ENCODE measurements at places on chromosomes 4 and X.
A peak's percentile ranks its signal among the peaks of the same experiment; 100 is the strongest.

DNA sequence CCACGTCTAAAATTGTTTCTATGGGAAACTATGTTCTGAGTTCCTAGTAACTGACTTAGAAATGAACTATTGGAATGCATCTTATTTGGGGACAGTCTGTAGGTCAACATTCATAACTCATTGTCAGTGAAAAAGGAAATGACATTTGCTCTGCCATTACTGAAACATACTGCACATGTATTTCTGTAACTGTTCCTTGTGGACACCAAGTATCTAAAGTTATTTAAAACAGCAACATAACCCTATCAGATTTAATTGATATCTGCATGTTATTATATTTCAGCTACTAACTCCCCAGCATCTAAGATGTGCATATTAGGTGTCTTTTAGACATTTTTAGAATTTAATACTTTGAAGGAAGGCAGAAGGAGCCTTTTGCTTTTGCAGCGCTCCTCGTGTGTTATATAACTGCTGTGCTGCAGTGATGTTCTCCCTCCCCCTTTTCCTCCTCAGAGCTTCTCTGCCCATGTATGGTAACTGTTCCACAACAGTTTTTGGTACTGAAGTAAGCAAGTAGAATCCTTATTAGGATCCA lies 37.2 kb upstream of the TMEM131L start:
- H3K4me1 ChIP-seq = peaks cover 65% of the 10 kb centered on the region
- H3K36me3 ChIP-seq = peaks cover 3% of the 10 kb centered on the region
- H3K4me3 ChIP-seq = peak overlapping the region; percentile 37
- H3K27me3 ChIP-seq = no peaks in the 10 kb centered on the region

DNA sequence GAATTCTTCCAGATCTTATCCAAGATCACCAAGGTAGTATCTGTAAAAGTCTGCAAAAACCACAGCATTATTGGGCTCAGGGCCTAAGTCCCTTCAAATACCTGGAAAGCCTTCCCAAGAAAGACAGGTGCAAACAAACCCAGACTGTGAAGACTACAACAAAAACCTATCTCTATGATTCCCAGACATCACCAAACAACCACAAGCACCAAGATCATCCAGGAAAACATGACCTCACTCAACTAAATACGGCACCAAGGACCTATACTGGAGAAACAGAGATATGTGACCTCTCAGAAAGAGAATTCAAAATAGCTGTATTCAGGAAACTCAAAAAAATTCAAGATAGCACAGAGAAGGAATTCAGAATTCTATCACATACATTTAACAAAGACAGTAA lies 15.3 kb downstream of the TCEAL1 start:
- no peak overlapping the region for H3K4me3 ChIP-seq
- no peaks in the 10 kb centered on the region for H3K36me3 ChIP-seq
- peaks cover 28% of the 10 kb centered on the region for H3K27me3 ChIP-seq
- no peak overlapping the region for H3K27ac ChIP-seq

DNA sequence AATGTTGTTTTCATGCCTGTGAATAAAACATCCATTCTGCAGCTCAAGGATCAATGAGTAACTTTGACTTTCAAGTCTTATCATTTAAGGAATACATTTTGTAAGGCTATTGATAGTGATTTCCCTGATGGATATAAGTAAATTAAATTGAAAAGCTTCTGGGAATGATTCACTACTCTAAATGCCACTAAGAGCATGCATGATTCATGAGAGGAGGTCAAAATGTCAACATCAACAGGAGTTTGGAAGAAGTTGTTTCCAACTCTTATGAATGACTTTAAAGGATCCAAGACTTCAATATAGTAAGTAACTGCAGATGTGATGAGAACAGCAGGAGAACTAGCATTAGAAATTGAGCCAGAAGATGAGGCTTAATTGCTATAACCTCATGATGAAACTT lies 1487.3 kb downstream of the PCDH7 start:
- no peak overlapping the region for H3K27ac ChIP-seq
- no peak overlapping the region for H3K4me3 ChIP-seq
- no peak for DNase-seq
- no peaks in the 10 kb centered on the region for H3K27me3 ChIP-seq
- no peaks in the 10 kb centered on the region for H3K36me3 ChIP-seq

DNA sequence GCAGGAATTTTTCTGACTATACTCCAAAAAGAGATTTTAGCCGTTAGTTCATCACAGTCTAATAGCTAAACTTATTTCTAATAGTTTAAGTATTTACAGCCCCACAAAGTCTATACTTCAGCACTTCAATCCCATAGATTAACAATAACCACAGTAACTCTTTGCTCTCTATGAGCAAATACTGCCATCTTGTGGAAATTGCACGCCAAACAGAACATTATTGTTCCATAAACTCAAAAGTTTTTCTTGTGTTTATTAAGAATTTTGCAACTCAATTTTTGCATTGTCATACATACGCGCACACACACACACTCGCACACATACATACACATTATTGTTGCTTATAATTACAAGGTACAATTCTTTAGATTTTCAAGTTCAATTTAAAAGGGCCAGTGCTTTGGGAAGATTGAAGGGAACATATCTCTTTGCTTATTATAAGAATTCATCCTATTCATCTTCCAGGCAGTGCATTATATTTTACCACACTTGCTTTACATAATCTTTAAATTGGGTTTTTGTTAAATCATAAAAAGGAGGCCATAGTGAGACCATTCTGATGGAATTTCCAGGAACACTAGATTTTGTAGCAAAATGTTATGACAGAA lies 63.8 kb upstream of the ATOH1 start:
- no peaks in the 10 kb centered on the region for H3K36me3 ChIP-seq
- H3K4me3 ChIP-seq = no peak overlapping the region
- no peak for DNase-seq
- H3K27me3 ChIP-seq = no peaks in the 10 kb centered on the region

GRCh38 chrX:150623583-150623982 lies 55.2 kb downstream of the MTM1 start:
- no peaks in the 10 kb centered on the region for H3K27me3 ChIP-seq
- DNase-seq = no peak
- H3K4me3 ChIP-seq = no peak overlapping the region
- peak overlapping the region; percentile 31 for H3K27ac ChIP-seq
- H3K4me1 ChIP-seq = peaks cover 2% of the 10 kb centered on the region

- no peaks in the 10 kb centered on the region for H3K36me3 ChIP-seq
- no peaks in the 10 kb centered on the region for H3K4me1 ChIP-seq
- no peak for DNase-seq
- H3K27ac ChIP-seq = no peak overlapping the region
- no peaks in the 10 kb centered on the region for H3K27me3 ChIP-seq
Measured at GRCh38 chr4:111231281-111231680, 608.4 kb upstream of the PITX2 start.

- H3K27me3 ChIP-seq = peaks cover 38% of the 10 kb centered on the region
- no peaks in the 10 kb centered on the region for H3K36me3 ChIP-seq
- H3K4me1 ChIP-seq = no peaks in the 10 kb centered on the region
- H3K4me3 ChIP-seq = no peak overlapping the region
- DNase-seq = no peak
Measured at GRCh38 chr4:41260116-41260733, 3.5 kb downstream of the UCHL1 start.

DNA sequence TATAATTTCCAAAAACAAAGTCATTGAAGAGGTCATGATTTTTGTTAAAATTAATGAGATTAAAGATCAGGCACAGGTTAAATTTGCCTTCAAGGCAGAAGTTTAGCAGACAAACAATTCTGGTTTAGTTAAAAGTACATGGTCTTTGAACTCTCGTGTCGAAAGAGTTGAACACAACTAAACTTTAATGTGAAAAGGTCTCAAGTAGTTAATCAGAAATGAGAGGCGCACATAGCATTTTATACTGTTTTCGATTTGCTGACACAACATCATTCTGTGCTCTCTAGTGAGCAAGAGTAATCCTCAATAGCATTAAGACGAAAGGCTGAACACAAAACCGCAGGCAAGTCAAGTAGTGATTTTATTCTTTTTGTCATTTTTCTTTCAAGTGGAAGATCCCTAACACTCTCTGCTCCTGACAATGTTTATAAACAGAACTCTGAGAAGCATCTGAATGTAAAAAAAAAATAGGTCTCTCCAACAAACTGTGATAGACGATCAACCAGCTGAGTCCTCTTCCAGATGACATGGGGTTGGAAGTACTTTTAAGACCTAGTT lies 49.8 kb downstream of the SH3RF1 start:
- H3K4me3 ChIP-seq = no peak overlapping the region
- no peaks in the 10 kb centered on the region for H3K36me3 ChIP-seq
- no peaks in the 10 kb centered on the region for H3K27me3 ChIP-seq
- no peak overlapping the region for H3K27ac ChIP-seq

- H3K36me3 ChIP-seq = no peaks in the 10 kb centered on the region
- H3K27me3 ChIP-seq = no peaks in the 10 kb centered on the region
- H3K4me3 ChIP-seq = no peak overlapping the region
- no peak for DNase-seq
Measured at GRCh38 chr4:77488882-77489281, 116.7 kb upstream of the CXCL13 start.

DNA sequence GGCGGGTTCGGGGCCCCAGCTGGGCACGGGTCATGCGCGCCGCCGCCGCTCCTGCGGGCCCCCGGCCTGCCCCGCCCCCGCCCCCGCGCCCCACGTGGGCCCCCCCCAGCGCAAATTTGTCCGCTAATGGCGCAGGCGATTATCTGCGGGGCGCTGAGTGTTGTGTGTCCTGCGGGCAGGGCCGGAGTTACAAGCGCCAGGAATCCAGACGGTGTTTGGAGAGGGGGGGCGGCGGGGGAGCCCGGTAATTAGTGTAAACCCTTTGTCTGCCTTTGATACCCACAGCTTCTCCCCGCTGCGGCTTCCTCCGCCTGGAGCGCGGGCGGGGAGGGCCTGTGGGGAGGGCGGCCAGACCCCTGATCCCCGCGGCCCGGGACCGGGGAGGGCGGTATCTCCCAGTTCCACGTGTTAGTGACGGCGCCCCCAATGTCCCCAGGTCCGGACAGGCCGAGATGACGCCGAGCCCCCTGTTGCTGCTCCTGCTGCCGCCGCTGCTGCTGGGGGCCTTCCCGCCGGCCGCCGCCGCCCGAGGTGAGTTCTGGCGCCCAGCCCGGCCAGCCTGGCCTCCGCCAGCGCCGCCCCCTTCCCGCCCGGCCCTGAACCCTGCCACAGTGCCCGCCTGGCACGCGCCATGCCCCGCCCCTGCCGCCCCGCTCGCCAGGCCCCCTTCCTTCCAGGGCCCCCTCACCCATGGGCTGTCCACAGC lies 761 bp downstream of the FGFRL1 start:
- peaks cover 12% of the 10 kb centered on the region for H3K4me1 ChIP-seq
- no peak overlapping the region for H3K27ac ChIP-seq
- H3K4me3 ChIP-seq = peak overlapping the region; percentile 50
- no peak for DNase-seq
- no peaks in the 10 kb centered on the region for H3K36me3 ChIP-seq
- H3K27me3 ChIP-seq = peaks cover 17% of the 10 kb centered on the region

- no peaks in the 10 kb centered on the region for H3K27me3 ChIP-seq
- no peak overlapping the region for H3K27ac ChIP-seq
- H3K4me3 ChIP-seq = no peak overlapping the region
- DNase-seq = no peak
- no peaks in the 10 kb centered on the region for H3K4me1 ChIP-seq
- H3K36me3 ChIP-seq = no peaks in the 10 kb centered on the region
Measured at GRCh38 chrX:47927212-47927611, 76.6 kb downstream of the ZNF182 start.

GRCh38 chr4:167230744-167231143 lies 3.5 kb downstream of the SPOCK3 start:
- no peak for DNase-seq
- no peaks in the 10 kb centered on the region for H3K36me3 ChIP-seq
- no peak overlapping the region for H3K27ac ChIP-seq
- H3K4me1 ChIP-seq = peaks cover 9% of the 10 kb centered on the region
- peaks cover 30% of the 10 kb centered on the region for H3K27me3 ChIP-seq

GRCh38 chr4:152099555-152099954 lies 338.7 kb upstream of the GATB start:
- H3K27me3 ChIP-seq = no peaks in the 10 kb centered on the region
- peak overlapping the region; percentile 100 for H3K27ac ChIP-seq
- peaks cover 59% of the 10 kb centered on the region for H3K4me1 ChIP-seq

- no peak overlapping the region for H3K4me3 ChIP-seq
- no peaks in the 10 kb centered on the region for H3K36me3 ChIP-seq
- peak; percentile 3 for DNase-seq
- H3K27ac ChIP-seq = no peak overlapping the region
Measured at GRCh38 chrX:51336584-51336983, 4.0 kb downstream of the NUDT10 start.

- H3K4me1 ChIP-seq = no peaks in the 10 kb centered on the region
- no peak for DNase-seq
- no peak overlapping the region for H3K4me3 ChIP-seq
- peaks cover 2% of the 10 kb centered on the region for H3K27me3 ChIP-seq
- H3K36me3 ChIP-seq = no peaks in the 10 kb centered on the region
- no peak overlapping the region for H3K27ac ChIP-seq
Measured at GRCh38 chrX:129876771-129877305, 29.1 kb upstream of the UTP14A start.

DNA sequence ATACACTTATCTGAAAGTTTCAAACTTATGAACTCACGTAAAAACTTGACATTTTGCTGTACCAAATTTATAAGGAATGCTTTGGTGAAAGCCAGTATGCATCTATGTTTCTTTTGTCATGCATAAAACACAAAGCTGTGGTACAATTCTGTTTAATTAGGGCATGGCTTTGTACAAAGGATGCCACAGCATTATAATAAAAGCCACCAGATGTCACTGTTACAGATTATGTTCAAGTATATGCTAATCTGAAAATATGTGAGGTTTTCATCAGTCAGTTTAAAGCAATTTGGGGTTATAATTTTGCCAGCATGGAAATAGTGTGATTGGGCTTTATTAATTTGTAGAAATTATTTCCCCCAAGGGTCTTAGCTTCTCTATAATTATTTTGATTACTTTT lies 69.0 kb downstream of the ATOH1 start:
- no peak overlapping the region for H3K4me3 ChIP-seq
- DNase-seq = no peak
- no peaks in the 10 kb centered on the region for H3K27me3 ChIP-seq
- no peaks in the 10 kb centered on the region for H3K36me3 ChIP-seq
- no peak overlapping the region for H3K27ac ChIP-seq

- H3K4me3 ChIP-seq = no peak overlapping the region
- no peaks in the 10 kb centered on the region for H3K27me3 ChIP-seq
- no peak for DNase-seq
- H3K27ac ChIP-seq = no peak overlapping the region
- H3K4me1 ChIP-seq = peaks cover 3% of the 10 kb centered on the region
- no peaks in the 10 kb centered on the region for H3K36me3 ChIP-seq
Measured at GRCh38 chrX:110175146-110175545, 142.7 kb downstream of the AMMECR1 start.

GRCh38 chrX:1593286-1594271 lies 2.2 kb downstream of the AKAP17A start:
- peaks cover 49% of the 10 kb centered on the region for H3K36me3 ChIP-seq
- peaks cover 15% of the 10 kb centered on the region for H3K4me1 ChIP-seq
- peak overlapping the region; percentile 85 for H3K27ac ChIP-seq
- H3K4me3 ChIP-seq = peak overlapping the region; percentile 95

GRCh38 chr4:128560754-128561495 lies 248.6 kb upstream of the JADE1 start:
- H3K27me3 ChIP-seq = peaks cover 7% of the 10 kb centered on the region
- no peaks in the 10 kb centered on the region for H3K4me1 ChIP-seq
- H3K36me3 ChIP-seq = no peaks in the 10 kb centered on the region
- no peak overlapping the region for H3K27ac ChIP-seq
- no peak overlapping the region for H3K4me3 ChIP-seq

GRCh38 chrX:9757366-9757765 lies 8.3 kb downstream of the GPR143 start:
- no peaks in the 10 kb centered on the region for H3K36me3 ChIP-seq
- no peaks in the 10 kb centered on the region for H3K4me1 ChIP-seq
- DNase-seq = no peak
- H3K27ac ChIP-seq = no peak overlapping the region
- peaks cover under 1% of the 10 kb centered on the region for H3K27me3 ChIP-seq

Measured in T-helper 2 cell treated with Interferon-gamma antibody and Interleukin-4, amounts not matched to agents 5 μg/mL and 100 μg/mL, for 36 hours (primary cell).